ENCODE measurements at places on chromosomes 6 and 20.

DNA sequence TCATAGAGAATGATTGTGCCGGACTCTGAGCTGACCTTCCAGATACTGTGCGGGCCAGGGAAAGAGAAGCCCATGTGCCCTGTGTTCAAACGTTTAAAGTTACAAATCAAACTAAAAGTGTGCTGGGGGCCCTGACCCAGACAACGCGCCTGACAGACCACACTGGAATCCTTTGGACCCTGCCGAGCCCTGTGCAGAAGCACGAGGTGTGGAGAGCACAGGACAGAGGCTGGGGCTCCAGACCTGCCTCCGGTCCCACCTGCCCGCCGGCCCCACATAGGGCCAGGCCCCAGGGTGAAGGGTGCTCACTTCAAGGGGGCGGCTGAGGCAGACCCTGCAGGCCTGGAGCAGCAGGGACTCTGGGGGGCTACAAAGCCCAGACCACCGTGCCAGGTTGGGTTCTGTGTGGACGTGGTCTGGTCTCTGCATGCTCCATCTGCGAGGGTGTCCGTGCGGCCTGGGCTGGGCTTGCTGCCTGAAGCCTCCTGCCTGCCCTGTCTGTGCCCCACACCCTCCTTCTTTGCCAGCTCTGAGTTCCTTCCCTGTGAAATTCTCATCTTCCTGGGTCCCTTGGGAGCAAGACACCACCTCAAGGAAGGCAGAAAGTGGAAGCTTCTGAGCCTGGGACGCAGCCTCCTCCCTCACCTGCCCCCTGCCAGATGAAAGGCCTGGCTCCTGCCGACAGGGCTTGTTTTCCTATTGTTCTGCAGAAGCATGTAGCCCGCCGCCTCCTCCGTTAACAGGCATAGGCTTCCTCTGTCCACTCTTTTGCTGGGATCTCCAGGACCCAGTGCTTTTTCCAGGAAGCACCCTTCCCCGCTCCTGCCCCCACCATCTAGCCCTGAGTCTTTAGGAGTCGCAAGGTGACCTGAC, 186.2 kb downstream of the ERMARD start:
- no peak for DNase-seq

GRCh38 chr20:21356386-21356785, 40.9 kb downstream of the NKX2-4 start:
- no peak for DNase-seq

DNA sequence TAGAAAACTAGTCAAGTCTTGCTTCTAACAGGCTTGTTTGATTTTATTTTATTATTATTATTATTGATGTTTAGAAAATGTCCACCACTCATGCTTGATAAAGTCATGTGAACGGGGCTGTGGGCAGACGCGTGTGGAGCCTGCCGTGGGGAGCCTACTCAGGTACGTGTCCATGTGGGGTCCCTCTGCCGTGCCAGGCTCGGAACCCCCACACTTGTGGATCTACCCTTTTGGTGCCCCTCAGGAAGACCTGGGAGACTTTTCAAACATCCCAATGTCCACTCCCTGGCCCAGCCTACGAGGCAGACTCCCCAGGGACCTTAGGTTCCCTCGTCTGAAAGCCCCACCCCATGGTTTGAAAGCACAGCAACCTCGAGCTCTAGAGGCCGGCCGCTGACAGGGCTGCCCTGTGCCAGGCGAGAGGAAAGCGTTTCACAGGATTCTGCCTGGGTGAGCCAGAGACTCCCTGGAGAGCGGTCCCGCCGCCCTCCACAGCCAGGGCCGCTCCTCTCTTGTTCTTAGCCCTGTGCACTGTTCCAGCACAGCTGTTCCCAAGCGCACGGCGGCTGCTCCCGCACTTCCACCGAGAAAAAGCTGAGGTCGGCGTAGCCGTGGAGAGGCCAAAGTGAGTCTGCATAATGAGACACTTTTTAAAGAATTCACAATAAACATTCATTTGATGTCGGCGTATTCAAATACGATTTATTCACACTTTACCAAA, 249.7 kb downstream of the TTLL2 start:
- no peak for DNase-seq

- no peak for DNase-seq
Measured at GRCh38 chr6:167742719-167743303, 83.9 kb upstream of the AFDN start.

DNA sequence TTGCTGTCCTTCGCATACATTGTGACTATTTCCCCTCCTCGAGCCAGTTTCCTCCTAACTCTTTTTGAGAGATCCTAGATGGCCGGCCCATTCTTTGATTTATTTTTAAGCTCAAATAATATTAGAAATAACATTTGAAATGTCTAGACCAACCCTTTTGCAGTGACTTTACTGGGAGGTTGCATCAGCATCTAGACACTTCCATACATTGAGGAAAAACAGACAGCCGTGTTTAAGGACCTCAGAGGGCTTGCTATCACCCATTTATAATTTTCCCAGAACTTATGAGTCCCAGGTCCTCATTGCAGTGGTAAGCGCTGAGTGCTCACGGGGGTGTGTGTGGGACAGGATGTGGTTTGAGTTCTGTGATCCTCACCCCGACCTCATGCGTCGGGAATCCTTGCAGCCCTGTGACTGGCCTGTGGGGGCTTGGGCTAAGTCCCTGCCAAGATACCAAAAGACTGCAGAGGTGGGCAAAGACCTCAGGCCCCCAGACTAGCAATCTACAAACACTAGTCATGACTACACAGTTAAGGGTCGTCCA, at the start of gene GPX5:
Gene GPX5 (plus strand): TSS at position 386 of the 544 bp plus-strand sequence. CDS start 133 bp downstream, at position 519.
- DNase-seq, result no peak

GRCh38 chr6:100105919-100106529, 112.0 kb upstream of the MCHR2 start:
- DNase-seq, result no peak

DNA sequence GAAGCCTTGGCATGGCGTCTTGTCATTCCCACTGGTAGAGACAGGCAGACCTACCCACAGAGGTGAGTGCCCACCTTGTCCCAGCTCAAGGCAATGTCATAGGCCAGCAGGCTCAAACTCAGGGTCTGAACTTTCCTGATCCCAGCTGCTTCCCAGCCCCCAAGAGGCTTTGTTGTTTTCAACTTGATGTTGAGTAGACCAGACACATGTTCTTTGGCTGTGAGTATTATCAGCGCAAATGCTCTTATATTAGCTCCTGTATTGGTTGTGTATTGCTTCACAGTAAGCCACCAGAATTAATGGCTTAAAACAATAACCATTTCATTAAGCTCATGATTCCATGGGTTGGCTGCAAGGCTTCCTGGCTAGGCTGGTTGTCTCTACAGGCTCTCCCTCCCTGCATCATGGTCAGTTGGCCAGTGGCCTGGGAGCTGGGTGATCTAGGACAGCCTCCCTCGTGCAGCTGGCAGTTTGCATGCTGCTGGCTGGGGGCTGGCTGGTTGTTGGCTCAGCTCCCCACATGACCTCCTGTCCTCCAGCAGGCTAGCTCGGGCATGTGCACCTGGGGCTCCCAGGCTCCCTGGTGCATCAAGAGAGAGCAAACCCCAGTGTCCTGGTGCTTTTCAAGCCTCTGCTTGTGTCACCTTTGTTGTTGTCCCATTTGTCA, 21.6 kb downstream of the TOX2 start:
- DNase-seq, result peak; percentile 48

- no peak for DNase-seq
Measured at GRCh38 chr20:61763740-61764400, 301.8 kb downstream of the TAF4 start.

DNA sequence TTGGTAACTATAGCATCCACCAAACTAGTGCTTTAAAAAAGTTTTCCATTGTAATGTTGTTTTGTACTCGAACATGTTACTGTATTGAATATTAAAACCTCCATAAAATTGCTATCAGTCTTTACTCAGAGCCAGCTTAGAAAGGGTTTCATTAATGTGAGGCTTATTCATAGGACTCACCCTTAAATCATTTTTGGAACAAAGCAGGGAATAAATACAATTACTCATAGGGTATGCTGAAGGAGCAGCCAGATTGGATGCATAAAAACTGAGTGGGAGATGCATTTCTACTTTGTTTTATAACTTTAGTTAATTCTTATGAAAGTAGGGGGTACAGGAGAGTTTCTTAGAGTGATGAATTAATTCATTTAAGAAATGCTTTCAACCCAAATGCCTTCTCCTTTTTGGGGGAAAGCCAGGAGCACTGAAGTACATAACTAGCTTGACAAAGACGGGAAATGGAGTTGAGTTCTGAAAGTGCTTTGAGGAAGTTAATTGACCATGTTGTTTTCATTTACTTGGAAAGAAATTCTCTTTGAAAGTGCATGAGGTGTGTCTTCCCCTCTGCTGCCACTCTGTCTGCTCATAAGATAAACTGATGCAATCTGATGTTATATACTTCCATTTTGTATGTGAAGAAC, 90.3 kb downstream of the RNF144B start:
- no peak for DNase-seq

DNA sequence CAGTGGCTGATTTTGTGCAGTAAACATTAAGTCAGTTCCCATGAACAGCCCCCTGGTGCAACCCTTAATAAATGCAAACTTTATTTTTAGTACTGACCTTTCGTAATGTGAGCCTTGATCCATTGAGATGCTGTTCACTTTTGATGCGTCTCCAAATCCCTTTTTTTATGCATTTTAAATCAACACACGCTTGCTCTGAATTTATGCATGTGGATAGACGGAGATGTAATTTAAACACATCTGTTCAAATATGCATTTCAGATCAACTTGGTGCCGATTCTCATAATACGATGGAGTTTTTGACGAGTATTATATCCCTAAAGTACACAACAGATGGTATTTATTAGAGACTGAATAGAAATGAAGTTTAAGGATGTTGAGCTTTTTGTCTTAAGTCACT, 505.7 kb downstream of the CDKAL1 start:
- no peak for DNase-seq

Data from AG08396 (cell line).